ENCODE measurements at places on chromosomes 13 and 19.

- DNase-seq, result no peak
Observed at GRCh38 chr19:3531716-3532115, 7.3 kb upstream of the TEKTIP1 start.

DNA sequence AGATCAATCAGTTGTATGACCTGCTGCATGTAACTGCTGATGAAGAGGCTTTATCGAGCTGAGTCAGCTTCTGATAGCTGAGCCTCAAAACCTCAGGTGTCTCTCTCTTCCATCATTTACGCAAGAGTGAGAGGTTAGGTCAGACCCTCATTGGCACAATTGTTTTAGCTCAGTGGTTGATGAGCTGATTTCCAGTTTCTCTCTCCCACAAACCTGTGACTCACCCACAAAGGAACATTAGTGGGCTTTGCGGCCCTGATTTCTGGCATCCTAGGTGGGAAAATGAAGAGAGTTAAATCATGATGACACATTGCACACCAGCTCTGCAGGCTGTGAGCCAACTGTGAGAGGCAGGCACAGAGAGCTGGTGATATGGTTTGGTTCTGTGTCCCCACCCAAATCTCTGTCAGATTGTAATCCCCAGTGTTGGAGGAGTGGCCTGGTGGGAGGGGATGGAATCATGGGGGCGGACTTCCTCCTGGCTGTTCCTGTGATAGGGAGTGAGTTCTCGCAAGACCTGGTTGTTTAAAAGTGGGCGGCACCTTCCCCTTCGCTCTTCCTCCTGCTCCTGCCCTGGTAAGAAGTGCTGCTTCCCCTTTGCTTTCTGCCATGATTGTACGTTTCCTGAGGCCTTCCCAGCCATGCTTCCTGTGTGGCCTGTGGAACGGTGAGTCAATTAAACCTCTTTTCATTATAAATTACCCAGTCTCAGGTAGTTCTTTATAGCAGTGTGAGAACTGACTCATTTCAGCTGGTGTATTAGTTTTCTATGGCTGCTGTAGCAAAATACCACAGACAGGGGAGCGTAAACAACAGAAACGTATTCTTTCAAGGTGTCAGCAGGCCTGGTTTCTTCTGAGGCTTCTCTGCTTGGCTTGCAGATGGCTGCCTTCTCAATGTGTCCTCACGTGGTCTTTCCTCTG lies 33.5 kb upstream of the TMTC4 start:
- DNase-seq, result no peak

- DNase-seq, result no peak
Observed at GRCh38 chr13:100961186-100961585, 286.6 kb upstream of the TMTC4 start.

GRCh38 chr13:80009760-80010159 lies 331.2 kb downstream of the SPRY2 start:
- DNase-seq, result no peak

GRCh38 chr19:6465663-6466062 lies 1.6 kb downstream of the CRB3 start:
- no peak for DNase-seq

DNA sequence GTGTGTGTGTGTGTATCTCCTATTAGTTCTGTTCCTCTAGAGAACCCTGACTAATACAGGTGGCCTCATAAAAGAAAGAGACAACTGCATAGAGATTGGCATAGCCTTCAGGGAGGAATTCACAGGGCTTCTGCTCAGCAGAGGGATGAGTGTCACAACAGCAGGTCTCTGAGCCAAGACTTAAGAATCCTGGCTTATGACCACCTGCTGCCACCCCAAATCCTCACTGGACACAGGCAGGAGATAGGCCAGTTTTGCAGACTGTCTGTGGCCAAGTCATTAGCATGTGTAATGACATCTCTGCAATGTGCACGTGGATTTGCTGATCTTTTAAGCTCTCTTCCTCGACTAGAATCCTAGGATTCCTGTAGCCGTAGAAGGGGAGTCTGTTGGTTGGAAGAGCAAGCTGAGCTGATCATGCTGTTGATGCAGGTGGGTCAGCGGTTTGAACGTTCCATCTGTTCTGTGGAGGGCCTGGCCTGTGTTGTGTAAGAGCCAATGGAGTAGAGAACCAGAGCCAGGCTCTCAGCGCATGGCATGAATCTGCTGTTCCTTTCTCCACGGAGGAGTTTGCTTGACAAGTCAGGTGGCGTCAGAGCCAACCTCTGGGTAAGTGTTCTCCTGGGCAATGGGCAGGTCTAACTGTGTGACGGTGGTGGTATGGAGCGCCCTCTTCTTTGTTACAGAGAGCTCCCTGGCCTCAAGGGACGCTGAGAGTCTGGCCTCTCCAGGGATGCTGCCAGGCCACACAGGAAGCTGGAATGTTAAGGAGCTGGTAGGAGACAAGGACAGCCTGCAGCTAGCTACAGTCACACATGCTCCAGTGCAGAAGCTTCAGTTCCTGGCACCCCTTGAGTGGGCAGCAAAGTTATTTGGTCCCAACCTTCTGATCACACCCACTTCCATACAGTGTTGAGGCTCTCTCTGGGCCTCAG lies 503.1 kb downstream of the FOXO1 start:
- no peak for DNase-seq

DNA sequence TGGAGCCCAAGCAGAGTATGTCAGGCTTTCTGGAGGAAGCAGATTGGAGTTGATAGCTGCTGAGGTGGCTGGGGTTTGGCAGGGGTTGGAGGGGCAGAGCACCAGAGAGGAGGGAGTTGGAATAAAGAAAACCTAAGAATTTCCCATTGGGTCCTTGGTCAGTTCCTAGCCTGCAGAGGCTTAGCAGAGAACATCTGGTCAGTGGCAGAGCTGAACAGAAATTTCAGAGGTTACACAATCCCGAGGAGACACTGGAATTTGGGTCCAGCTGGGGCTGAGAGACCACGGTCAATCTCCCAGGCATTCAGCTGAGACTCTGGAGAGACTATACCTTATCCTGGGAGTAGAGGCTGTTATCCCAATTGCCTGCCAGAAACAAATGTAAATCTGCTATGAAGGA lies 84.4 kb downstream of the DPY19L3 start:
- DNase-seq, result no peak

DNA sequence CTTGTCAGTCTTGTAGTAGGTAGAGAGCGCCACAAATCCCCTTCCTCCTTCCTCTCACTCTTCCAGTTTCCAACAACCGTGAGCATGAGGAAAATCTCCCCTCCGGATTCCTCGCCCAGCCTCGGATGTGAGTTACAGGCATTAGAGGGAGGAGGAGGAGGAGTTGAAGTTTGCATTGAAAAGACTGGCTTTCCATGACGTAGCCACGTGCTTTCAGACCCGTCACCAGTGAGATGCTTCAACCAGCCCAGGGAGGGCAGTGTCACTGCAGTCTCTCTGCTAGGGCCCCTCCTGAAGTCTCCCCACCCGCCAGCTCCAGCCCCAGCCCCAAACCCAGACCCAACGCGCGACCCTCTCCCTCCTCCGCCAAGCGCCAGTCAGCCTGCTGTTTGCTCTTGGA lies 442 bp upstream of the FGF14 start:
- peak; percentile 40 for DNase-seq

DNA sequence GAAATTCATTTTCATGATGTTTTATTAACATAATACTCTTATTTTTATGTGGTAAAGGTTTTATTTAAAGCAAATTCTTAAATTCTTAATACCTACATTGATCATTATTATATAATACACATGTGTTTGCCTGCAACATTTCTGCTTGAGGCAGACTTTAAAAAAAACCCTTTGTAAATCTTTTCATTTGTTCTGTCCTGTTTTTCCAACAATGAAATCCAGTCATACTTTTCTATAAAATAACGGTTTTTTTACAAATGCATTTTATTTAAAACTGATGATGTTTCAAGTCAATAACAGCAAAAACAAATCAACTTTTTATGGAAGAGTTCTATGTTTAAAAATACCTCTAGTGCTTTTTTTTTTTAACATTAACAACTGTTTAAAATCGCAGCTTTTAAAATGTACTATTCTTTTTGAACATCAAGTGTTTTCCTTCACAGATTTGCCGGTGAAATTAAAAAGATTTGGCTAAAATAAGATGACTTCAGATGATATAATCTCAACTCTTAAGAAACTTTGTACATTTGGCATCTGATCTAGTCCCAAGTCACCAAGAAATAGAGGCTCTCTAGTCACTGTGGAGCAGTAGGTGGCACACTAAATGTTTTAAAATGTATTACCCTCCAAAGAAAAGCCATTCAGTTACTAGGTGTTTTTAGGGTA lies 5.1 kb downstream of the POU4F1 start:
- no peak for DNase-seq

- no peak for DNase-seq
Observed at GRCh38 chr13:109745702-109746101, 40.7 kb downstream of the IRS2 start.

GRCh38 chr19:58406818-58407657 lies 1.4 kb upstream of the ZNF584 start:
- no peak for DNase-seq

GRCh38 chr13:29324601-29325000 lies 270.9 kb downstream of the SLC7A1 start:
- no peak for DNase-seq

DNA sequence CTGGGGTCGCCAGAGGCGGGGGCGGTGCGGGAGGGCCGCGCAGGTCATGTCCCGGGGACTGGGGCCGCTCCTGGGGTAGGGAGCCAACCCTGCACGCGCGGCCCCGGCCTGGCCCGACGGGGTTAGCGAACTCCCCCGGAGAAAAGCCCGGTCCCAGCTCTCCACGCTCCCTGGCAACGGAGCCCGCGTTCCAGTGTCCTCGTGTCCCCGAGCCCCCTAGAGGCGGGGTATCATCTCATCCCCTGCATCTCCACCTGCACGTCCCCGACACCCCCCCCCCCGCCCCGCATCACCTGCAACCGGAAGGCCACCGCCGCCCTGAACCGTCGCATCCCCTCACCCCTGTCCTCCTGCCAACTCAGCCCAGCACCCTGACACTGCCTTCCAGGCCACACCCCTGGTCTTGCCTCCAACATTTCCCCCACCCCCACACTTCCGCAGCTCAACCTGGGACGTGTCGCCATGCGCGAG lies 2.7 kb downstream of the WDR88 start:
- no peak for DNase-seq

Data from hypothalamus (tissue), 51 donors.